Right kidney (tissue), 9 donors: ENCODE measurements at places on chromosomes 2 and 18.
A peak's percentile ranks its signal among the peaks of the same experiment; 100 is the strongest.

DNA sequence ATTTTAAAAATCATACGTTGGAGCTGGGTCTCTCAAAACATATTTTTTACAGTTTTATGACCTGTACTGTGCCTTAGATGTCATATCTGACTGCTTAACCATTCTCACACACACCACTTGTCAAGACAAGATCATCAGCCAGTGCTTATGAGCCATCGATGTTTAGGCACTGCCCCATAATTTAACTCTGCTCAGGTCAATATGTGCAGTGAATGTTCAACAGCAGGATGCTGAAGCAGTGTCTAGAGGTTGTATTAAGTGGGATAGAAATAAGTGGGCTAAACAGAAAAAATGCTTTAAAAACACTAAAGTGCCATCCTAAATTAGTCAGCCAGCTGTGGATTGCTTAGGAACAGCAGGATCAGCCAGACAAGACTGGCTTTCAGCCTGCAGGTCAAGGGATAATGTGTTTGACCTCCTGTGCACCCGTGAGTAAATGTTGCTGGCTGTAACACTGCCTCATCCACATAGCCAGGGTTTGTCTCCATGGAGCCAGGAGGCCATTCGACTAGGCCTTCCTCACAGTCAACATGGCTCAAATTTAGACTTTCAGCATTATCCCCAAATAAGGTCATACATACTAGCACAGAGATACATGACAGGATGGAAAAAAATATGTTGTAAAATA, 139.0 kb upstream of the NXPH2 start:
- DNase-seq: no peak

GRCh38 chr2:198706476-198707082, 751.2 kb downstream of the SATB2 start:
- DNase-seq: no peak

DNA sequence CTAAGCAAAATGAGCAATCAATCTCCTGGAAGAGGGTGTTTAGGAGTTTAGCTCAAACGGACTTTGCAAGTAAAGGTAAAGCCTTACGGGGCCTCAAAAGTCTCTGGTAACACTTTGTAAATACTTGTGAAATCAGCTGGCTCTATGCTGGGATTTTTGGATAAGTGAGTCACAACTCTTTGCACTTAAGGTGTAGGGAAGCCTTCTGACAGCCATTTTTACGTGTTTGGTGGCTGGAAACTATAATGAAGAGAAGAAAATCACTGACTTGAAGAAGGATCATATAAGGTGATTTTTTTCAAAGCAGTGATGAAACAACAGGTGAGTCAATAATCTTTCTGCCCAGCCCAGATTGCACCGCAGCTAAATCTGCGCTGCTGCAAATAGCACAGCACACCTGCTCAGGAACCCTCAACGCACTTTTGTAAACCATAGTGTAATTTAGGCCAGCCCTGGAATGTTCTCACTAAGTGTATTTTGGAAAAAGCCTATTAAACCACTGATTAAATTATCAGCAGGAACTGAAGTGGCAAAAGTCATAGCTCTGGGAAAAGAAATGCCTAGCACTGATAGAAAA, 218.8 kb downstream of the AGPS start:
- DNase-seq: no peak

- DNase-seq: no peak
These were observed 76.7 kb downstream of the MRPS9 start for GRCh38 chr2:105114551-105114950.

- DNase-seq: no peak
These were observed 2.3 kb upstream of the ALKAL2 start for GRCh38 chr2:290090-290722.

GRCh38 chr2:13819896-13820295, 812.6 kb upstream of the LRATD1 start:
- DNase-seq: no peak

DNA sequence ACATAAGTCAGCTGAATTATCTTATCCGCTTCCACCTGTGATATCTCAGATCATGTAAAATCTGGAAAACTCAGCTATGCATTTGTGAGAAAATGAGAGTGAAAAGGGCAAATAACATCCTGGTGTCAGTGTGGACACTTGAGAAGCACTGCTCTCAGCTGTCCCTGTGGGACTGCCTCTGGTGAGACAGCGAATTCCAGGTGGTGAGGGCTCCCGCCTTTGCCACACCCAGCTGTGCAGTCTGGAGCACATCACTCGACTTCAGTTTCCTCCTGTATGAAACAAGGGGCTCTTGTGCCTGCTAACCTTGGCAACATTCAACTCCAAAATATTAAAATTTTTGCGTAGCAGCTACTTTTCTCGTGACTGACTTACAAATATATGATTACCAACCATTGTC, 194.9 kb upstream of the BOD1L2 start:
- DNase-seq: no peak

DNA sequence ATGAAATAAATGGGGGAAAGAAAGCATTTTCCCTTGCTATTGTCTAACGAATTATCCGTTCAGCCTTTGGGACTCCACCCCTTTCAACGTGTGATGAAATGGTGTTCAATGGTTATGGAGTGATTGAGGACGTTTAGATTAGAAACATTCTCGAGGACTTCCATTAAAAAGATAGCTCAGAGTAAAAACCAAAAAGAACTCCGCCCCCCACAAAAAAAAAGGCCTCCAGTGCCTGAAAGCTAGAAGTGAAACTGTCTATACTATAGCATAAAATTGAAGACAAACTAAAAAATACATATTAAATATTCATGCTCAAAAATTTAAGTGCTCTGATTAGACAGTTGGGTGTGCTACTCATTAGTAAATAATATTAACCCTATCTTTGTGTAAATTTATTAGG, 3.0 kb upstream of the ZNF516 start:
- no peak for DNase-seq

GRCh38 chr2:150653351-150653750, 165.9 kb upstream of the RND3 start:
- no peak for DNase-seq

DNA sequence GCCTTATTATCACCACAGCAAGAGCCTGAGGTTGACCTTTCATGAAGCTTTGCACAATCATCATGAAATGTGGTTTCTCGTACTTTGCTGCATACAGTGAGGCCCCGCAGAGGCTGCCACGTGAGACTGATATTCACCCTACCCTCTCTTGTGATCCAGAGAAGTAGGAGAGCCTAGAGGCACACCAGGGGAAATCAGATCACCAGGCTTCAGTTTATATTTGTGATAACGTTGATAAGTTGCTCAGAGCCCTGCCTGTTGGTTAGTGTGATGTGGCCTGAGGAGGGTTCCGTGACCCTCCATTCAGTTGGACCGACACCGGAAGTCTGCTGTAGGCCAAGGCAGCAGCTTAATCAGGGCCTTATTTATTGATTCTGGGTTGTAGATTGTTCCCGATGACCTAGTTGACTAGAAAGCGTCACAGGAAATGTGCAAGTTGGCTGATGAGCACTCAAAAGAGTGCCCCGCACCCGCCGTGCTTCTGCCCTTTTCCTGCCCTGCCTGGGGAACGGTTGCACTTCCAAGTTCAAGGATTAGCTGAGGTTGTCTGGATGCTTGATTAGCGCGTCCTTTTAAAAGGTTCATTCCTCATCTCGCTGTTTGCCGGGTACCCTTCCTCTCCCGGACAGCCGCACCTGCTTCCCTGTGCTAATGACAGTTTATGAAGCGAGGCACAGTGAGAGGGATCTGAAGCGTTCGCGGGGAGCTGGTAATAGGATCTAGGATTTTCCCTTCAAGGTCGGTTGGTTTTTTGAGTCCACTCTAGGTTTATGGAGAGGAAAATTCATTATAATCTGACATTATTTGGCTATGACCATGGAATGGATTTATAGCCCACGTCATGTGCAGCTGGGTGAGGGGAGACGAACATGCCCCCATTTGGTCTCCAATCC, 146.4 kb downstream of the SH3RF3 start:
- DNase-seq: peak; percentile 50

DNA sequence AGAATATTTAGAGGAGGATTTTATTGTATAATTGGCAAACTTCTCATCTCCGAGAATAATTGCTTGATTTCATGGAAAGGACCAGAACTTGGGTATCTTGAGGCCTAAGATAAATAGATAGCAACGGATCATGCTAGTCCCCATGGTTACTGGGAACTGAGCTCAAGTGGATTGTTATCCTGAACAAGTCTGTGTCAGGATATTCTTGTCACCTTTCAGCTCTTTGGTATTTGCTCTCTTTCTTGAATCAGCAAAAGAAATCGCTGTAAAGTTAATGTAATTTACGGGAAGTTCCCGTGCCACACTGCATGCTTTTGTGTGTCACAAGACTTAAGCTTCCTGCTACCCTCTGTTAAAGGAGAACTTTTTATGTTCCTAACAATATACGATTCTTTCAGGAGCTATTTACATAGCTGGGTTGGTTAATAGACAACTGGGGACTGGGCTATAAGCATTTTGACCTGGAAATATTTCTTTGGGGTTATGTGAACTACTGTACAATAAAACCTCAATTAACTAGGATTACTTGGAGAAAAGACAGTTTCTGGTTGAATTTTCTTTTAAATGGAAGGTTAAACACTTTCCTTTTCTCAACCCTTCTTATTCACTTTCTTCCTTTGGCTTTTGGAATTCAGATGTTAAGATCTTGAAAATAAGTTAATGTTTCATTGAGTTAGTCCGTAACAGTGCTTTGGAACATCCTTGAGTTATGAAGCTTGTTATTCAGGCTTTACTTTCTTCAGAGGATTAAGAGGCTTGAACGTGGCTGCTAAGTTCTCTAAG, 151.2 kb downstream of the FMNL2 start:
- DNase-seq: no peak

DNA sequence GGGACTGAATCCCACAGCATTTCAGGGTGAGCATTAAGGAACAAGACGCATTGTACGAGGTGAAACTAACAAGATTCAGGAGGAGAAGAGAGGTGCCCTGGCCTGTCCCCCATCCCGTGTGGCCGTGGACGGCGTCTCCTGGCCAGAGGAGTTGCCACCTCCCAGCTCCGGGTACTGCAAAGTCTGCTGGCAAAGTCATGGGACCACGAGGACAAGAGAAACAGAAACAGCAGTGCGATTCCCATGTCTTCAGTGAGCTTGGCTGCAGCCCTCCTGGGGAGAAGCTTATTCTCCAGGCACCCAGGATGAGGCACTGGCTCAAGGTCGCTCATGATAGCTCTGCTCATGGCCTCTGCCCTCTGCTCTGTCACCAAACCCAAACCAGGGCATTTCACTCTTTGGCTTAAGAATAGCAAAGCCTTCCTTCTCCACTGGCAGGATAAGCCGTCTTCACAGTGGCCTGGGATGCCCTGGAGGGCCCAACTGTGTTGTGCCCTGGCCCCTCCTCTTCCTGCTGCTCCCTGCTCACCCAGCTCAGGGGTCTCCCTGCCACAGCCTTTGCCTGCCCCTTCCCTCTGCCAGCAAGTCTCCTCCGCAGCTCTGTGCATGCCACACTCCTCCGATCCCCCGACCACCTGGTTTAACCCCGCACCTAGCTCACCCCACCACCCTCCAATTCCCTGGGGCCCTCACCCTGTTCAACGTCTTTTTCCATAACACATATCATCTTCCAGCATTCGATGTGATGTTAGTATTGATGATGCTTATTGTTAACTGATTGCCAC, 144.8 kb downstream of the PXDN start:
- no peak for DNase-seq

- DNase-seq: no peak
These were observed 299.2 kb upstream of the ZSWIM2 start for GRCh38 chr2:187148059-187148714.

DNA sequence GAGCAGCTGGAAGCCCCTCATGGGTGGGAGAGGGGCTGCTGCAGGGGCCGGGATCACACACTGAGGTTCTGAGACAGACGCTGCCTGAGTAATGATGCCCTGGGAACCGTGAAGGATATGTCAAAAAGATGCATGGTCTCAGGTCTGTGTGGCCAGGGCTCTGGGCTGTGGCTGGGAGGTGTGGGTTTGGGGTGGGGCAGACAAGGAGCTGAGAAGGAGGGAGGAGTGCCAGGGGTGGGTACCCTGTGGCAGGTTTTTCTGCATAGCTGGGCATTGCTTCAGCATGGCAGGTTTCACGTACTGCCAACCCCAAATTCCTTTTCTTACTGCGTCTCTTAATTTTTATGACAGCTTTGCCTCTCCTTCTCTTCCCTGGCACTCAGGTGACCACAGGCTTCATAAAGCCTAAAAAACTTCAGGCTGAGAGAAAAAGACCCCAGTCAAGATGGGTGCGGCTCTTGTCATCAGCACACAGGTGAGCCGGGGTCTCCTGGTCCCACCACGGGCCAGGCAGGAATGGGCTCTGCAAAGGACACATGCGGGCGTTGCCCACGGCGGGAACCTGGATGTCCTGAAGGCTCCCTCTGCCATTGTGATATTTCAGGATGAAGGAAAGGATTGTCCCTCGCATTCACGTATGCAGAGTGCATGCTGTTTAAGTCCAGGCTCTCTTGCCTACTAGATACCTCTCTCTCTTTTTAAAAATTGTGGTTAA, 18.0 kb downstream of the MALL start:
- no peak for DNase-seq

DNA sequence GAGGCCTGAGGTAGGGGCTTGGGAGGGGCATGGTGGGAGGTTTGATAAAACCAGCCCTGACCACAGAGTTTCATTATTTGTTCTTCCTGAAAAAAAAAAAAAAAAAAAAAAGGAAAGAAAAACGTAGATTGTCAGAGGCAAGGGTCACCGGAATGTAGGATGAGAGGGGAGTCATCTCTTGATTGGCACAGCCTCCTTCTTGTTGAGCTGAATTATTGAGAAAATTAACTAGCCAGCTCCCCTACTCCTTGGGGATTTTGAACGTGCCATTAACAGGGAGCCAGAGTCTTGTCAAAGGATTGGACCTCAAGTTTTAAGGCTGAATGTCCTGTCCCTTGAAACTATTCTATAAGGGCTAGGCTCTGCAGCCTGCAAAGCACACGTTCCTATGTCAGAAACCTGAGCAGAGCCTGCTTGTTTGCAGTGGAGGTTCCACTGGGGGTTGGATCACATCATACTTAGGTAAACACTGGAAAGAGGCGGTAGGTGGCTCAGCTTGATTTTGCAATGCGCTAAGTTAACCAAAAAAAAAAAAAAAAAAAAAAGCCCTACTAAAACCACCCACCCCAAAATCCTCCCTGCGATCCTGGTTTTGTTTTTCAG, 2.3 kb downstream of the INHBB start:
- DNase-seq: no peak

DNA sequence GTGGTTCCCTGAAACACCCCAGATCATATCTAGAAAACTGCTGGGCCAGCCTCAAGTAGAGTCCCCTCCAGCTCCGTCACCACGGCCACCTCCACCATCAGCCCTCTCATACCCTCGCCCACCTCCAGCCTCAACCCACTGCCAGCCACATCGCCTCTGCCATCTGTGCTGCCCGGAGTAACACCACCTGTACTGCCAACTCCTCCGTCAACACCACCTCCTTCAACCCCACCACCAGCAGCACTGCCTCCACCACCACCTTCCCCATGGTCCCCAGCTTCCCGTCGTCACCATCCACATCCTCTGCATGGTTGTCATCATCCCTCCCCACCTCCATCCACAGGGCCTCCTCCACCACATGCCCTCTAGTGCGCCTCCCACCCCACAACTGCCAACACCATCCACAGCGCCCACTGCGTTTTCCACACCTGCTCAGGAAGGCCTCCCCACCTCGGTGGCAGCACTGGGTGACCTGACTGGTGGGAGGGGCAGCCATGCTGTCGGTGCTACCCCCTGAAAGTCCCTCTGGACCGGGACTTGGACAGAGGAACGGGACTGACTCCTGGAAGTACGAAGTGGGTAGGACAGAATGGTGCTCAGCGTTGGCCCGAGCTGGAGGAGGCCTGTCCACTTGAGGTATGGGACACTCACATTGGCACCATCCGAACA, 1.6 kb downstream of the SNED1 start:
- peak; percentile 2 for DNase-seq

GRCh38 chr2:53183581-53183980, 584.0 kb upstream of the CHAC2 start:
- no peak for DNase-seq

- no peak for DNase-seq
These were observed 4.1 kb downstream of the RNPEPL1 start for GRCh38 chr2:240572141-240573031.

- DNase-seq: no peak
These were observed 392.7 kb upstream of the FANCL start for GRCh38 chr2:58633613-58634365.
